Mammary epithelial cell (primary cell): ENCODE measurements at places on chromosomes 1 and 21. TPM values are rescaled to one million over a fixed set of nuclear protein-coding genes. Genes with fewer than 3 reads are reported as not detected.

The LCE1D gene
- polyA plus RNA-seq = not detected

The STIL gene
- 17.6 TPM for polyA plus RNA-seq

The RHEX gene
- not detected for polyA plus RNA-seq

The TRPM2 gene
- polyA plus RNA-seq = 16.6 TPM

The OR2T2 gene
- polyA plus RNA-seq = not detected

The CCNL2 gene
- 64.9 TPM for polyA plus RNA-seq

The GPR157 gene
- 2.3 TPM for polyA plus RNA-seq

The TAL1 gene
- not detected for polyA plus RNA-seq

The IFI44 gene
- polyA plus RNA-seq = 1.2 TPM

The NCF2 gene
- polyA plus RNA-seq = 3.4 TPM

The ELF3 gene
- 2.4 TPM for polyA plus RNA-seq

The NBPF3 gene
- 5.4 TPM for polyA plus RNA-seq

The ANGEL2 gene
- 13.0 TPM for polyA plus RNA-seq

The RGS13 gene
- not detected for polyA plus RNA-seq

The CFHR2 gene
- polyA plus RNA-seq = not detected

The NGF gene
- polyA plus RNA-seq = not detected

The KCNK1 gene
- 20.8 TPM for polyA plus RNA-seq

The SYT14 gene
- polyA plus RNA-seq = 3.0 TPM

The SELP gene
- polyA plus RNA-seq = not detected

The ANGPTL1 gene
- not detected for polyA plus RNA-seq

The PRDM16 gene
- polyA plus RNA-seq = 0.22 TPM

The TMCO4 gene
- polyA plus RNA-seq = 4.5 TPM

The IL22RA1 gene
- 2.7 TPM for polyA plus RNA-seq
